HL-60 (cell line): ENCODE measurements at places on chromosomes 6 and 20.

- no peak for DNase-seq
These were observed 6.4 kb upstream of the EXOC2 start for GRCh38 chr6:699319-699718.

GRCh38 chr6:134421501-134421900, 103.6 kb upstream of the SGK1 start:
- DNase-seq, result no peak

GRCh38 chr20:37326666-37327065, 19.3 kb upstream of the SRC start:
- DNase-seq, result no peak

GRCh38 chr6:113160306-113161017, 696.7 kb upstream of the MARCKS start:
- DNase-seq, result no peak

GRCh38 chr6:170448751-170449630, 104.1 kb downstream of the PSMB1 start:
- no peak for DNase-seq

- DNase-seq, result no peak
These were observed 79.8 kb downstream of the QKI start for GRCh38 chr6:163494279-163494727.

- DNase-seq, result no peak
These were observed 52.4 kb upstream of the SPDEF start for GRCh38 chr6:34608321-34609091.

- DNase-seq, result peak; percentile 0
These were observed 12.4 kb upstream of the TREML4 start for GRCh38 chr6:41215777-41216176.

GRCh38 chr6:28940294-28940857, 16.6 kb upstream of the TRIM27 start:
- peak; percentile 36 for DNase-seq

- no peak for DNase-seq
These were observed 364.3 kb upstream of the MAN1A1 start for GRCh38 chr6:119713903-119714302.

DNA sequence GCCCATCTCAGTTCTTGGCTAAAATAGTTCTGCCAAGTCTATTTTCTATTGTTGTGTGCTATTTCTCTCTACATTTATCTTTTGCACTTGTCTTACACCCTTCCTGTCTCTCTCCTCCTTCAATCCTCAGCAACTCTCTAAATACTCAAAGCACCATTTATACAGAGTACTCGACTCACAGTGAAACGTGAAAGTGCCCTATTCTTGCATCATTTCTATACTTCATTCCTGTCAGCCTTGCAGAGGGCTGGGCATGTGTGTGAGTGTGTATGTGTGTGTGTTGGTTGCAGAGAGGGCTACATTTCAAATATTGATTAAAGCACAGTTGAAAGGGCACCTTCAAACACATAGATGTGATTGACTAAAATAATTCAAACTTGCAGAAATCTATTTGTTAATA, 373.2 kb upstream of the MANEA start:
- no peak for DNase-seq

DNA sequence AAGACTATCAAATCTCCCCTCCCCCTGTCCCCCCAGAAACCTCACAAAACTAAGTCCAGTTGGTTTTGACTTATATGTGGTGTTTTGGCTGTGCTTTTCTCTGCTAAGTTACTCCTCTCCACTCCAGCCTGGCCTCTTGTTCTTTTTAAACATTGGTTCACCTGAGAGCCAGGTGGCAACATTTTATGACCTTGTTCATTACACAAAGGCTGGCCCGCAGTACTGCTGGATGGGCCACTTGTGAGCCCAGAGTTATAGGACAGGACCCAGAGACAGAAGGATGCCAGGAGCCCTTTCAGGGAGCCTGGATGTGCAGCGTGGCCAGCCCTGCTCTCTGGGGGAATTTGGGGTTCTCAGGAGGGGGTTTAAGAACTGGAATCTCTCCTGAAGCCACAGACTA, 90.0 kb downstream of the RAMACL start:
- DNase-seq, result no peak

GRCh38 chr20:40592941-40593340, 96.1 kb downstream of the MAFB start:
- DNase-seq, result no peak

DNA sequence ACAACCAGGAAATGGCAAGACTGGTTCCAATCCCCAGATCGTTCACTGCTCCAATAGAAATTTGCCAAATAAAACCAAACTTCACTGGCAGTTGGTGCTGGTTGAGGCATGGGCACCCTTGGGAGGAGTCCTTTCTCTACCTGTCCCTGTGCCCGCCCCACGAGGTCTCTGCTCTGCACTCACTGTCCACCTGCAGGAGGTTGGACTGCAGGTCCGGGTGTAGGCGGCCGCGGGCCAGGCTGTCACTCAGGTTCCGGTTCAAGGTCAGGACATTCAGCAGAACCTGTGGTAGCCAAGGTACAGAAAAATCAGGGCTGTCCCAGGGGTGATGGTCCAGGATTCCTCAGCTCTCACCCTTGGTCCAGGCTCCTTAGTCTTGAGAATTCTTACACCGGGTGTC, 22.9 kb downstream of the GGT7 start:
- DNase-seq, result no peak

GRCh38 chr6:30810813-30811339, 66.5 kb upstream of the IER3 start:
- DNase-seq, result no peak

DNA sequence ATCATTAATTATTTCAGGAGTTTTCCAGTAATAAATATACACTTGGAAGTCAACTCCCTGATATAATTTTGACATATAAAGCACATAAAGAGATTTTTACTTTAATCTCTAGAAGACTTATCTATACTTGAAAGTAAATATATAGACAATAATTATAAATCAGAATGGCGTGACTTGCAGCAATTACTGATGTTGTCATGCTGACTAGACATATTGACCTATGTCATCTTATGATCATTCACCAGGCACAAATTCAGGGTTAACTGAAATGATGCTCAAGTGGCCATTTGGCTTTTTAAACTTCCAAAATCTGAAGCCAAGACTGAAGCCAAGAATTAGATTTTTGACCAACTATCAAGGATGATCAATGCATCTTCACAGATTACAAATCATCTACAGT, 192.2 kb downstream of the MCHR2 start:
- DNase-seq, result no peak

- no peak for DNase-seq
These were observed 117.5 kb downstream of the EYA4 start for GRCh38 chr6:133358574-133359150.

GRCh38 chr6:1593286-1593957, 16.3 kb upstream of the FOXC1 start:
- no peak for DNase-seq

GRCh38 chr6:131685266-131685780, 15.9 kb downstream of the OR2A4 start:
- no peak for DNase-seq

DNA sequence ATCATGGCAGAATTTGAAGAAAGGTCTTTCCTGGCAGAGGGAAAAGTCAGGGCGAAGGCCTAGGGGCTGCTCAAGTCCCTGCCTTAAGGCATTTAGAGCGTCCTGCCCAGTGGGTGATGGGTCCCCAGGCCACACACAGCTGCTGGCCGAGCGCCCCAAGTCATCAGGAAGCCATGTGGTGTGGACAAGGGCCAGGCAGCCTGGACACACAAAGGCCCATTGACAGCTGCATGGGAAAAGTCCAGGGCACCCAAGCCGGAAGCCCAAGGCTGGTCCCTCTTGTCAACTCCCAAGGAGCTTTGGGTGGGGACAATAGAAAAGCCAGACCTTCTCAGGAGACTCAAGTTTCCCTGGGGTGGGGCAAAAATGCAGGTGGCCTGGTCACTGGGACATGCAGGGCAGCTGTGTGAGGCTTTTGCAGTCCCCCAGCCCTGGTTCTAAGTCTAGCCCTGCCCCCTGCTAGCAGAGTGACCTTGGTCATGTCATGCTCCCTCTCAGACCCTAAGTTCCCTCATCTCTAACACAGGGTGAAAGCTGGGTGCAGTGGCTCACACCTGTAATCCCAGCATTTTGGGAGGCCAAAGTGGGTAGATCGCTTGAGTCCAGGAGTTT, 44.3 kb upstream of the PTGIS start:
- no peak for DNase-seq

DNA sequence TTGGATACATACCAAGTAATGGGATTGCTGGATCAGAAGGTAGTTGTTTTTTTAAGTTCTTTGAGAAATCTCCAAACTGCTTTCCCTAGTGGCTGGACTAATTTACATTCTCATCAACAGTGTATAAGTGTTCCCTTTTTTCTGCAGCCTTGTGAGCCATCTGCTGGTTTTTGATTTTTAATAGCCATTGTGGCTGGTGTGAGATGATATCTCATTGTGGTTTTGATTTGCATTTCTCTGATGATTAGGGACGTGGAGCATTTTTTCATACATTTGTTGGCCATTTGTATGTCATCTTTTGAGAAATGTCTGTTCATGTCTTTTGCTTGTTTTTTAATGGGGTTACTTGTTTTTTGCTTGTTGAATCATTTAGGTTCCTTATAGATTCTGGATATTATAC, 34.8 kb downstream of the TOP1 start:
- DNase-seq, result no peak

- DNase-seq, result no peak
These were observed 4.2 kb downstream of the MLN start for GRCh38 chr6:33799454-33800113.

- DNase-seq, result no peak
These were observed 42.7 kb downstream of the JAG1 start for GRCh38 chr20:10631126-10631525.

DNA sequence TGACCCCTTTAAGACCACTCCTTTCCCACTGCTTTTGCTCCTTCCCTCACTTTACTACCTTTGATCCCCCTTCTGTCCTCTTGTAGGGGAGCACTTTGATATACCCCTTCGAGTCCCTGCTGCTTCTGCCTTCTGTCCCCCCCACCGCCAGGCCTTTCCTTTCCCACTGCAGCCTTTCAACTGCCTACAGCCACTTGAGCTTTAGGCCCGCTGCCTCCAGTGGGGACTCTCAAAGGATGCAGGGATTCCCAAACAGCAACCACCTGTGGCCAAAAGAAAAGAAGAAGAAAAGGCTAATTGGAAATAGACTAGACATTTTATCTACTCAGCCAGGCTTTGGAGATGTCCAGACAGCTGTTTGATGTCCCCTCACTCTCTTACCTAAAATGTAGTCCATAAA, 77.0 kb upstream of the DTNBP1 start:
- no peak for DNase-seq

GRCh38 chr20:33716498-33716897, 3.6 kb downstream of the PXMP4 start:
- no peak for DNase-seq

- DNase-seq, result no peak
These were observed 289.6 kb downstream of the PREX1 start for GRCh38 chr20:48538058-48538825.

DNA sequence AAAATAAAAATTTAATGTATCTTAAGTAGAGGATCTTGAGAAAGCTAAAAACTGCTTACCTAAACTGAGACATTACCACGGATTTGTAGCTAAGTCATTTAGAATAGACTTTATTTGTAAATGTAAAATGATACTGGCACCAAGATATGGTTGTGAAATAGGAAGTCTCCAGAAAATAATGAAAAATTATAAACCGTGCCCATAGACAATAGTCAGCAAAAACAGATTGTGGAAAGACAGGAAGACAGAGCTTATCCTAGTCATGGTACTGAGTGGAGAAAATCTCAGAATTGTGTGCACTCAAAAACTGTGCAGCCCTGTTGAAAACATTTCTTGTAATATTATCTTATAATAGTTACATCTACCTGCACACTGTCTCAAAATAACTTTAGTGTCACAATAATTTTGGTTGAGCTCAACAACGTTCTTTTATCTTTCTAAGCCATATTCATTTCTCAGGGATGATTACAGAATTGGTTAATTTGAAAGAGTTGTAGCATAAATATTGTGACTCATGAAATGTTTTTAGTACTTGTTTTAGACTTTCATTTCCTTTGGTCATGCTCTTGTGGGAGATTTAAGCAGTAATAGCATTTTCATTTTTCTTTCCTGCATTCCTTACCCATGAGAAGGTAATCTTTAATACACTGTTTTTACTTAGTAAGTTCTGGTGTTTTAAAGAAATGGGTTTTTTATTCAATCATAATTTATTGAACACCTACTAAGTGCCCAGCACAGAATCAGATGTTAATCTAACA, 174.5 kb downstream of the SOX4 start:
- no peak for DNase-seq

DNA sequence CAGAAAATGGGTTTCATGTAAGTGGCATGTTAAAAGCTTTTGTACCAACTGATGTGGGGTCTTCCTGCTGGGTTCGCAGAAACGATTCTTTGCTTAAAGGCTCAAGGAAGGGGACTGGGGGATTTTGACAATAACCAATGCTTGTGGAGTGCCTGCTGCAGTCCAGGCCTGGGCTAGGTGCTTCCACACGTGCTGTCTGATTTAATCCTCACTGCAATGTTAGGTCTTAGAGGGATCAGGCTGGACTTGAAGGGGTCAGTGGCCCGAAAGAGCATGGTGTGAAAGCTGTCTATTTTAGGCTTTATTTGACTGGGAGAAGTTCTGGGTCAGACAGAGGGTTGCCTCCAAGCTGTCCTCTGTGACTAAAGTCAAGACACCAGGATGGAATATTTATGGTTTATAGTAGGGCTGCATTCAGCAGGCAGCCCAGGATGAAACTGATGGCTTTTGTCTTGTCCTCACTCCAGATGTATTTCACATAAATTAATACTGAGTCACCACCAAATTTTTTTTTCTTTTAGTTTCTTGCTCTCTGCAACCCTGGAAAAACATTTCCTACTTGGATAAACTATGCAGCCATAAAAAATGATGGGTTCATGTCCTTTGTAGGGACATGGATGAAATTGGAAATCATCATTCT, 219.1 kb downstream of the ZMYND8 start:
- no peak for DNase-seq

- no peak for DNase-seq
These were observed 31.0 kb downstream of the CDK5RAP1 start for GRCh38 chr20:33370291-33370690.

DNA sequence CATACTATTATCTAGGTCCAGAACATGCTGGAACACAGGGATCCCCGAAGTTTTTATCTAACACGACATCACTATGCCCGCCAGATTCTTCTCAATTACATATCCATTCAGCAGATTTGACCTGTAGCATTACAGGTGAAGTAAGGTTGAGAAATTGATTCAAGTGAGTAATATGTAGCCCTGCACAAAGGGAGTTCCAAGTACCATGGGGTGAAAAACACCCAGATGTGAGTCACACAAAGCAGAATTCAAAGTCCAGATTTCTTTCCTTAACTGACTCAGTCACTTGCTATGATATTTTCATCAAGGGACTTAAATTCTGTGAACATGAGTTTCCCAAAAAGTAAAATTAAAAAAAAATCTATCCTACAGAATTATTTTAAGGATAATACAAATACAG, 655.4 kb upstream of the PTCHD4 start:
- no peak for DNase-seq

- no peak for DNase-seq
These were observed 37.4 kb downstream of the HIVEP2 start for GRCh38 chr6:142907544-142907943.

GRCh38 chr6:149842331-149842730, 21.8 kb downstream of the LRP11 start:
- no peak for DNase-seq

GRCh38 chr20:23148731-23149570, 62.8 kb upstream of the CD93 start:
- DNase-seq, result no peak

GRCh38 chr6:11806561-11807317, 28.1 kb upstream of the ADTRP start:
- no peak for DNase-seq

- DNase-seq, result no peak
These were observed 159.4 kb downstream of the FAXC start for GRCh38 chr6:99189823-99190721.
